CD4-positive, alpha-beta T cell treated with Interleukin-4 for 1 hour (primary cell): ENCODE measurements at places on chromosomes 4 and X.

- DNase-seq, result no peak
Observed at GRCh38 chr4:629915-630641, 4.7 kb downstream of the PDE6B start.

- no peak for DNase-seq
Observed at GRCh38 chr4:74932010-74932409, 906 bp upstream of the PARM1 start.

DNA sequence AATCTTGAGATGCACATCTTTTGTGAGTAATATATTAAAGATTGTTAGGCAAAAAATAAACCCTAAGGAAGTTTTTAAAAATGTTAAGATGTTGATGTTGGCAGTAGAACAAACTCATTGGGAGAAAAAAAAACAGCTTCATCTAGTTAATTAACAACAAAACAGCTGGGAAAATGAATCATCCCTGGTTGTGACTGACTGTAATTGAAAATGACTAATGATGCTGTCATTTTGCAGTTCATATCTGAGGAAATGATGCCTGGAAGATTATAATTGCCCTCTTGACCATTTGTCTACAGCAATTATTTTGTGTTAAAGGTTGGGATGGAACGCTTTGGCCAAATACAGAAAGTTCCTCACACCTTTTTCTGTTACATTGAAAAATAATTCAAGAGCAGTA lies 760.4 kb upstream of the FTHL17 start:
- DNase-seq, result no peak

GRCh38 chr4:92047209-92047875 lies 256.4 kb upstream of the GRID2 start:
- no peak for DNase-seq

DNA sequence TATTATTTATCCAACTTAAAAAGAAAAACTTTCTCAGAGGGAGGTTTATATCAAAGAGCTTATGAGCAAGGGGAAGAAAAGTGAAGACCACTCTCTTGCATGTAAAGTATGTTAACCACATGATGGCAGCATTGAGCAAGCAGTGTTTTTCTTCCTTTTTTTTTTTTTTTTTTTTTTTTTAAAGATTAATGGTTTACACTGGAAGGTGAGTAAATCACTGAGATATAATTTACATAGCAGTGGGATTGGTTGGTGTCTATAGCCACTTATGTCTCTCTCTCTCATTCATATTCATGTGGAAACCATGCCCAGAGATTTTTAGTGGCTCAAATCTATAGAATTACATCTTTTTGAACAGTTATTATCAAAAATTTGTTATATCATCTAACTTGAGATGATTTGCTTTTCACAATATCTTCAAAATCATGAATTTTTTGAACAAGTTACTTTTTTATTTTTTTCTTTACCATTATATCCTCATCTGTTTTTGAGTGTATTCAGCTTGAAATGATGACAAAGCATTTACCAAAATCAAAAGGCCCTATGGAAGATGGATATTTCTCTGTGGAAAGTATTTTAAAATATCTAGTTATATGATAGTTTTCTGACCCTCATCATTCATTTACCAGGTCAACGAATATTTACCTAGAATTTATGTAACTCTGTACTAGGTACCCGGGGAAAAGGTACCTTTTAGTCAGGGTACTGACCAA lies 31.6 kb downstream of the MTHFD2L start:
- DNase-seq, result peak; percentile 39

DNA sequence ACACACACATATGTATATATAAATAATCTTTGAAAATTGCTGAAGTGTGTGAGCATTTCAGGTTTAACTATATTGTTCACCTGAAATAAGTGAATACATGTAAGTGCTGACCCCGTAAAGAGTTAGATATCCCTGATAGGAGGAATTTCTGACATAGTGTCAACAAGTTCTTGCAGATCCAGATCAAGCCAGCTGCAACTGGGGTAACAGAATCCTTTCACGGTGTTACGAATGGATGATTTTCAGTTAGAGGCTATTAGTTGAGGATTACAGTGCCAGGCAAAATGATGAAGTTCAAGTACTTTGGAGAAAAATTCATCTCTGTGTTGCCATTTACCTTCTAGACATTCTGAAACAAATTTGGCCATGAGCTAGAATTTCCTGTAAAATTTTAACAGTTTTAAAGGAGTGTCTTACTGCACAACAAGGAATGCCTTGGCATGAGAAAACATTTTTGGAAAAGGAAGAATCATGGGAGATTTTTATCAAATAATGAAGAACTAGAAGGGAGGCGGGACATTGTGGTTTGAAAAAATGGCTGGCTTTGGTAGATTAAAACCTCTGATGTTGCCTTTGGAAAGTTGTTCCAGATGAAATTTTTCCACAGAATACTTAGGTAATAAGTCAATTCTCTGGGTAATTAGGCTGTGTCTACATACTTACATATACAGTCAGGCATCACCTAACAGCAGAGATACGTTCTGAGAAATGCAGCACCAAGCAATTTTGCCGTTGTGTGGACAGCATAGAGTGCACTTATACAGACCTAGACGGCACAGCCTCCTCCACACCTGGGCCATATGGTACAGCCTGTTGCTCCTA lies 84.4 kb upstream of the FAT1 start:
- DNase-seq, result no peak
